ENCODE measurements at places on chromosomes 4 and X.
A peak's percentile ranks its signal among the peaks of the same experiment; 100 is the strongest.

DNA sequence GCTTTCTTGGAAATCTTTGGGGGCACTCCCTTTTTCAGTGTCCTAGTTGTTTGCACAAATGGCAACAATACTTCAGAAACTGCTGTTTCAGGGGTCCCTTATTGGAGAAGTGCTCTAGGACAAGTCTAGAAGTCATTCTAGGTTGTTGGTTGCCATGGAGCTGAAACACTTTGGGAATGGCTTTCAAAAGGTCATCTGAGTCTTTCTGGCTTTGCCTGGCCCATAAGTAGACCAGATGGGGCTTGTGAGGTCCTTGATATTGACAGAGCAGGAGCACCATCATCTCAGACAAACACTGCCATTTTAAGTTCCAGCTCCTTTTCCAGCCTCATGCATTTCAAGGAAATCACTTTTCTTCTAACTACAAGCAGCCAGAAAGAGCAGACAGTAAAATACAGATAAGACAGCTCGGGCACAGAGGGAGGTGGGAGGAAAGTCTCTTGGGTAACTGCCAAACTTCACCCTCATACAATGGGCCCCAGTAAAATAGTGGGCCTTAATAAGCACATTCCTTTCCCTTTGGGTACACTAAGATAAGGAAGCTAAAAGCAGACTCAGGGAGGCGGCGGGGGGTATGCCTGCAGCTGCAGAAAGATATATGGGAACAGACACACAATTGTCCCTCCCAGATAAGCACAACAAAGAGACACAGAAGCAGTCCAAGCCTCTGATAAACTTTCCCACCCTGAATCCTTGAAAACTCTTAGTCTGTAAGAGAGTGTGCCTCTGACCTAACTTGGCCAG lies 8.5 kb upstream of the NXF3 start:
- ATAC-seq = no peak

DNA sequence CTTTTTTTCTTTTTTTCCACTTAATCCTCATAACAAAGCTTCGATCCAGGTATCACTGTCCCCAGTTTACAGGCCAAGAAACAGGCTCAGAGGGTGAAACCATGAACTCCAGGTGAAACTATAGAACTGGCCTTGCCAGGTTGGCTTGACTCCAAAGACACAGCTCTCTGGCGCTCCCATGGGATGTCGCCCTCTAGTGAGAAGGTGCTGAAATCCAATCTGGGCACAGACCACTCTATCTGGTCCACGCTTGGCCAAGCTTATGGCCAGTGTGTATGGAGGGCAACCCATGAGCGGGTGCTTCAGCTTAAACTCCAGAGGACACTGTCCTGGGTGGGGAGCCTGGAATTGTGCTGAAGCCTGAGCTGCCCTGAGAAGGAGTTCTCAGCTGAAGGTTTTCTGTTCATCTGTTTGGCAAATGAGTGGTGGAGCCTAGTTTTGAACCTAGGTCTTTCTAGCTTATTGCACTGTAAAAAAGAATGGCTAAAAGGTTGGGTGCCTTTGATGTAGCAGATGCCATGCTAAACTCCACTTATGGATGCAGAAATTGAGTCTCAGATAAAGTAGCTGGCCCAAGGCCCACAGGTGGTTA lies 70.5 kb downstream of the SEL1L3 start:
- ATAC-seq = no peak

DNA sequence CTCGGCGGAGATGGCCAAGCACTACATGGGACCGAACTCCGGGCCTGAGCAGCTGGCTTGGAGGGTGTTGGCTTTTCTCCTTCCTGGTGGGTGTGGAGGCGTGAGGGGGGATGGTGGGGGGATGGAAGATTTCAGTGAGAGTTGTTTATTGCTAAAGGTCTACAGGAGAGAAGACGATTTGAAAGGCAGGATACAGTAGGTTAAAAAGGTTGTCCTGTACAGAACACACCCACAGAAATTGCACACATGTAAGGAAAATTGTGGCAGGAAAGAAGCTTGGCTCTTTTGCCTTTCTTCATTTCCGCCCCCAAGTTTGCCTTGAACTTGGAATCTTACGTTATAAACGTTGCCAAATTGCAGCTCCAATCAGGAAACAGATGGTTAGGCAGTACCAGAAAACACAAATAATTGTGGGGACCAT lies 74.1 kb upstream of the STOX2 start:
- peak; percentile 53 for ATAC-seq

DNA sequence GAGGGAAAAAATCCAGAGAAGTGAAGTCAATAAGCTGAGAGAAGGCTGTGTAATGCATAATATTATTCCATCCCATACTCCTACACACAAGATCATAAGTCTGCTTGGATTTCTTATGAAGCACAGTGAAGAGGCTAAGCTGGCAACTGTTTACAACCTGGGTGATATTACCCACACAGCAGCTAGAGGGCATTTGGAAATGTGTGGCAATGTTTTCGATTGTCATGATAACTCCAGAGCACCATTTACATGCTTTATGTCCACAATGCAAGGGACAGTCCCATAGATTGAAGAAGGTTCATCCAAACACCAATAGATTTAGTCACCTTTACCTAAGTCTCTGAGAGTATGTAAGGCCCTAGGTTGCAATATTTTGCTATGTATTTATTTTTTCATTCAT lies 412.2 kb downstream of the PPP3CA start:
- ATAC-seq = no peak

DNA sequence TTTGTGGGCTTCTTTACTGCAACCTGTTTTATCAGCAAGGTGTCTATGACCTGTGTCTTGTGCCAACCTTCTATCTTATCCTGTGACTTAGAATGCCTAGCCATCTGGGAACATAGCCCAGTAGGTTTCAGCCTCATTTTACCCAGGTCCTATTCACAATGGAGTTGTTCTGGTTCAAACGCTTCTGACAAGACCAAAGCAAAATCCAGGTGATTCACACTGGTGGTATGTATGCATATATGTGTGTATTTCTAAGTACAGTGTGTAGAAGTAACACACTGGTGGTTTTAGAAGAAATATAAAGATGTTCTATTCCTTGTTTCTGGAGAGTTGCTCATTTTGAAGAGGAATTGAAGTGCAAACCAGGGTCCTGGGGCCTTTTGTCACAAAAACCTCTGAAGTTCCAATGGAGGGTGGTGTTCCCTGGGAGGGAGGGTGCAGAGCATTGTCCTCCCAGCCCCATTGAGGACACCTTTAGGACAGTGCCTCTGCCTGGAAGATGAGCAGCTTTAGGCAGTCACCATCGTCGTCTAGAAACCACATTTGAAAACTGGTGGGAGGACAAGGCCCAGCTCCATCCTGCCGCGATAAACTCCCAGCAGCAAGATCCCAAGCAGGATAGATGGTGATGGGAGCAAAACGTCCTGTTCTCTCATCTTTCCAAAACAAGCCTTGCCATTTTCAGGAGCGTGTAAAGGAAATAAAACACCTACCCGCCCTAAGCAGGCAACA lies 191.4 kb downstream of the TSPAN5 start:
- ATAC-seq = no peak

DNA sequence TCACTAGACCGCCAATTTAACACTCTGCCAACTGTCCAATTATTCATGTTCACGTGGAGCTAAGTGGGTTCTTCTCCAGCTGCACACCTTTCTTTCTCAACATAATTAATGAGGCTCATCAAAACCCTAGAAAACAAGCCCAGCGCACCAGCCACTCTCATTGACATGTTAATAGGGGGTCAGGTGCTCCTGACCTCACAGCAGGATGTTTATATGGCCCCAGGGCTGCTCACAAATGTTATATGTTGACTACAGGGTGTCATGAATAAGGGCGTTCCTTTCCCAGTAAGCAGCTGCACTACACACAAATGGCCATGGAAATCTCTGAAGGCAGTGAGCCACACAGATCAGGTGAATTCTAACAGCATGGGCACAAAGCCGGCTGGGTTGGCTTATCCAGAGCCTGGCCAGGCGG lies 209.8 kb downstream of the MGST2 start:
- no peak for ATAC-seq

- ATAC-seq = no peak
These were observed 191.1 kb upstream of the TTC29 start for GRCh38 chr4:147136751-147137150.

DNA sequence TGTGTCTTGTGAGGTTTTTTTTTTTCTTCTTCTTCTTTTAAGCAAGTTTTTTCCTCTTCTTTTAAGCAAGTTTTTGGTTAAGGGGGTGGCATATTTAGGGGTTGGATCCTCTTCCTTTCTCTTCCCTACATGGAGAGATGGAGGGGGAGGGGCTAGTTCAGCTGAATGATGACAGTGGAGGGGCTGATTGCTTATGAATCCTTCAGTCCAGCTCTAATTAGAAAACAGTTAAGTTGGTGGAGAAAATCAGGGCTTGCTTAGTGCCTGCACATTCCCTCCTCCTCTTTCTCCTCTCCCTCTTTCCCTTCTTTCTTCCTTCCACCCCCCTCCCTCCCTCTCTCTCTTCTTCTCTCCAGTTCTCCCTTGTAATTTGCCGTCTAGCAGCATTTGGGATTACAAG lies 4.4 kb upstream of the HAND2 start:
- no peak for ATAC-seq

GRCh38 chr4:179583221-179583620 lies 2141.0 kb upstream of the AGA start:
- ATAC-seq = no peak

GRCh38 chr4:15006416-15007024 lies 4.2 kb downstream of the CPEB2 start:
- ATAC-seq = no peak

DNA sequence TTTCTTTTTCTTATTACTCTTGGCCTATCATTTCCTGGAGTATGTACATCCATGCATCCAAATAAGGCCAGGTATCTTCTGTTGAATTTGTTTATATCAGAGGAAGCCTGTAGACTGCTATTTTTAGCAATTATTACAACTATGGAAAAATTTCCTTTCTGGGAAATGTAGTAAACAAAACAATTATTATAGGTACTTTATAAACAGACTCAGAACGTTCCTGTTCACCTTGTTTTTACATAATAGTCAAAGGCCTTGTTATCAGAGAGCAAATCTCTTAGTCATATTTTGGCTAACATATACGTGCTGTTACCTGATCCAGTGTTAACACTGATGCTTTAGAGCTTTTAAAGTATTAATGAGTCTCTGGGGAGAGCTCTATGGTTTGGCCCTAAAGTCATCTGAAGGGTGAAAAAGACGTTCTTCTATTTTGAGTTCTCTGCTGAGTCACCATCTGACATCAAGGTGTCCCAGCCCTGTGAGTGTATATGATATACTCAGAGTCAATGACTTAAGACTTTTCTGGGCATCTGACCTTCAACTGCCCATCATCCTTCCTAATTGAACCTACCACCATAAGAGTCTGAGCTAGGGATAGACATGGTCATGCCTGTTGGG lies 7.3 kb downstream of the SPARCL1 start:
- ATAC-seq = peak; percentile 52

DNA sequence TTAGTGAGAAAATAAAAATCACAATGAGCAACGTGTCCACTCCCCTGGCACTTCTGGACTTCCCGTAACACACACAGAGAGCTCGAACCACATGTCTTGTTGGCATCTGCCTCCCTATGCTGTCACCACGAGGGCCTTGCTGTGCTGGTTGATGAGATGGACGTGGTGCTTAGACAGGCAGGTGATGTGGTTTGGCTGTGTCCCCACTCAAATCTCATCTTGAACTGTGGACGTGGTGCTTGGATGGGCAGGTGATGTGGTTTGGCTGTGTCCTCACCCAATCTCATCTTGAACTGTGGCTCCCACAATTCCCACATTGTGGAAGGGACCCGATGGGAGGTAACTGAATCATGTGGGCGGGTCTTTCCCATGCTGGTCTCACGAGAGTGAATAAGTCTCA lies 40.0 kb downstream of the FGFRL1 start:
- ATAC-seq = no peak

DNA sequence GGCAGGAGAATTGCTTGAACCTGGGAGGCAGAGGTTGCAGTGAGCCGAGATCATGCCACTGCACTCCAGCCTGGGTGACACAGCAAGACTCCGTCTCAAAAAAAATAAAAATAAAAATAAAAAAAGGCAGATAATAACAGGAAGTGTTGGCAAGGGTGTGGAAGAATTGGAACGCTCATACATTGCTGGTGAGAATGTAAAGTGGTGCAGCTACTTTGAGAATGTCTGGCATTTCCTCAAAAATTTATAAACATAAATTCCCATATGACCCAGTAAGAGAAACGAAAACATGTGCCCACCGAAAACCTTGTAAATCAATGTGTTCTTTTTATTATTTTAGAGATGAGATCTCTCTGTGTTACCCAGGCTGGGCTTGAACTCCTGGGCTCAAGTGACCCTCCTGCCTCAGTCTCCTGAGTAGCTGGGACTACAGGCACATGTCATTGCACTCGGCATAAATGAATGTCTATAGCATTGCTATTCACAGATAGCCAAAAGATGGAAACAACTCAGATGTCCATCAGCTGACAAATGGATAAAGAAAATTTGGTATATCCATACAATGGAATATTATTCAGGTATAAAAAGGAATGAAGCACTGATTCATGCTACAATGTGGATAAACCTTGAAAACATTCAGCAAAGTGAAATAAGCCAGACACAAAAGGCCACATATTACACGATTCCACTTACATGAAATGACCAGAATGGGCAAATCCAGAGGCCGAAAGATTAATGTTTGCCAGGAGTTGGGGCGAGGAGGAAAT lies 63.7 kb upstream of the PLAC1 start:
- ATAC-seq = no peak

DNA sequence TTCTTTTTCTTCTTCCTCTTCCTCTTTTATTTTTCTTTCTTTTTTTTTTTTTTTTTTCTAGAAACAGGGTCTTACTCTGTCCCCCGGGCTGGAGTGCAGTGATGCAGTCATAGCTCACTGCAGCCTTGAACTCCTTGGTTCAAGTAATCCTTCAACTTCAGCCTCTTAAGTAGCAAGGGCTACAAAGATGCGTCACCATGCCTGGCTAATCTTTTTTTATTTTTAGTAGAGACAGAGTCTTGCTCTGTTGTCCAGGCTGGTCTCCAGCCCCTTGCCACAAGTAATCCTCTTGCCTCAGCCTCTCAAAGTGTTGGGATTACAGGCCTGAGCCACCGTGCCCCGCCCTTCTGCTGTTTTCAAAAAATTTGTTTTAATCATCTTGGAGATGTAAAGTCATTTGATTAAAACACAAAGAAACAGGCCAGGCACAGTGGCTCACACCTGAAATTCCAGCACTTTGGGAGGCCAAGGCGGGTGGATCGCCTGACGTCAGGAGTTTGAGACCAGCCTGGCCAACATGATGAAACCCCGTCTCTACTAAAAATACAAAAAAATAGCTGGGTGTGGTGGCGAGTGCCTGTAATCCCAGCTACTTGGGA lies 28.1 kb downstream of the SYNPO2 start:
- no peak for ATAC-seq

- ATAC-seq = no peak
These were observed 190.6 kb downstream of the PPP3CA start for GRCh38 chr4:101156619-101157310.

GRCh38 chr4:20577702-20578101 lies 122.6 kb upstream of the PACRGL start:
- no peak for ATAC-seq

GRCh38 chr4:8098506-8098905 lies 60.1 kb downstream of the ABLIM2 start:
- ATAC-seq = no peak

- no peak for ATAC-seq
These were observed 7.3 kb downstream of the AIFM1 start for GRCh38 chrX:130158311-130158710.

GRCh38 chr4:184688447-184688846 lies 38.9 kb downstream of the PRIMPOL start:
- no peak for ATAC-seq

Measured in gastroesophageal sphincter (tissue), 4 donors.